SW 1271 (cell line): ENCODE measurements at places on chromosomes 7 and 10.

DNA sequence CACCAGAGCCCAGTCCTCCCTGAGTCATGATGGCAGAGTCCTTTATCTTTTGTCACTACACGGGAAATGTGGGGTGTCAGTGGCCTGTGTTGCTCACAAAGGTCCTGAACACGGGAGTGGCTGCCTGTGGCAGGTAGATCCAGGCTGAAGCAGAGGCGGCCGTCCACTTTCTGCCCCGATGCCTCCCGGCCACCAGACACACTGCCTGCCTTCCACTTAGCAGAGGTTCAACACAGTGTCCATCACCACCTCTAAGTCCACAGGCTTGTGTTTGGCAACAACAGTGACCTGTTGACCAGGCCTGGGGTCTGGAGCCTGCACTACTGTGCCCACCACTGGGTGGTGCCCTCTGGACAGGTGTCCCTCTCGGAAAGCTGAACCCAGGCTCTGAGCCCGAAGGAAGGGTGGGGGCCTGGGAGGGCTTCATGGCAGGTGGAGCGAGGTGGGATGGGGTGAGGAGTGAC, 49.9 kb upstream of the CAMK2B start:
- no peak for DNase-seq

- no peak for DNase-seq
These were observed 1.8 kb downstream of the WASL start for GRCh38 chr7:123746931-123747488.

GRCh38 chr7:153902862-153903261, 149.3 kb upstream of the DPP6 start:
- no peak for DNase-seq

GRCh38 chr7:106288263-106288662, 3.5 kb upstream of the NAMPT start:
- no peak for DNase-seq

- DNase-seq: no peak
These were observed 170.6 kb downstream of the UBE2H start for GRCh38 chr7:129781928-129782817.

DNA sequence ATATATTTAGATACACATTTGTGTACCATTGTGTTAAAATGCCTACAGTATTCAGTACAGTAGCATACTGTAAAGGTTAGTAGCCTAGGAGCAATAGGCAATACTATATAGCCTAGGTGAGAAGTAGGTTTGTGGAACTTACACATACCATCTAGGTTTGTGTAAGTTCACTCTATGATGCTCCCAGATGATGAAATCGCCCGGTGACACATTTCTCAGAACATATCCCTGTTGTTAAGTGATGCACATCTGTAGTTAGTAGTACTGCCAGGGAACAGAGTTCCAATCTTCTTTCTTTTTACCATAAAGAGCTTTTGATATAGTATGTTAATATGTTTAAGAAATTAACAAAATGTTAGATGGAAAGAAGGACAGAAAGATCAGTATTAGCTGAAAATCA, 138.2 kb downstream of the SNX13 start:
- no peak for DNase-seq

DNA sequence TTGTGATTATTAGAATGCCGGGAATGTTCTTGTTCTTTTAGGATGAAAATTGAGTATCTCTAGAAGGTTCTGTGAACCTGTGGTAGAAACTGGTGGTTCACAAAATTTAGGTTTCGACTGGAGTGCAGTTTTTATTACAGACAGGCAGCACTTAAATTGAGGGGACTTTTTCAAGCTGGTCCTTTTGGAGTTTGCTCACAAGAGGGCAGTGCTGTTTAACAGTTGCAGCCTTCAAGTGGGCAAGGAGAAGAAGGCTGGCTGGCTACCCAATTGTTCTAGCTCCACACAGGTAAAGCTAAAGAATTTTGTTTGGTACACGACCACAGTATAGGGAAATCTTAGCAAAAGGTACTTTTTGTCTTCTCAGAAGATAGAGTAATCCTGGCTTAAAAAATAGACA, 233.6 kb downstream of the SNX13 start:
- peak; percentile 73 for DNase-seq

GRCh38 chr10:128305601-128306345, 179.6 kb upstream of the MKI67 start:
- no peak for DNase-seq

DNA sequence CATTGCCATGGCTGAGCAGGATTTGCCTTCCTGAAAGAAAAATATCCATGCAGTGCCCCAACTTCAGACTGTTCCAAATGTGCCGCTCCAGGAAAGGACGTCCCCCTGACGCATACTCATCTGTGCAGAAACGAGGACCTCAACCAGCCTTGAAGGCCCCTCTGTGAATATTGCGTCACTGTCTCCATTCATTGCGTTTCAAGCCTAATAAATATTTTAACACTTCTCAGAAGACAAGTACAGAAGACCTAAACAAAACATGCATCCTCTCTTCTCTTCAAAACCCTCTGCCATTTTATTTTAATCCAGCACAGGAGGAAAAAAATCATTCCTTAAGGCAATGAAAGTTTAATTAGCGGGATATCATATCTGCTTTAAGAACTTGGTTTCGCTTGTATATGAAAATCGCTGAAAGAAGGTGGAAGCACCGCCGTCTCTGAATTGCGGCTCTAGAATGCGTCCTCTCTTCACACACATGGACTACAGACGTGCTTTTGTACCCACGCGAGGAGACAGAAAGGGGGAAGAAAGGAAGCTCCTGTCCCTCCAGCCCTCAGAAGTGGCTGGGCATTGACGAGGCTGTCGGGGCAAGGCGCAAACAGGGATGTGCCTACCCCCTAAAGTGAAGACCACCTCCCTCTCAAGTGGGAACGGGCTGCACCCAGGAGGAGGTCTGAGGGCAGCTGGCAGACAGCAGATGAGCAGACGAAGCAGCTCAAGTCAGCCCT, 36.8 kb downstream of the RGS10 start:
- DNase-seq: no peak

DNA sequence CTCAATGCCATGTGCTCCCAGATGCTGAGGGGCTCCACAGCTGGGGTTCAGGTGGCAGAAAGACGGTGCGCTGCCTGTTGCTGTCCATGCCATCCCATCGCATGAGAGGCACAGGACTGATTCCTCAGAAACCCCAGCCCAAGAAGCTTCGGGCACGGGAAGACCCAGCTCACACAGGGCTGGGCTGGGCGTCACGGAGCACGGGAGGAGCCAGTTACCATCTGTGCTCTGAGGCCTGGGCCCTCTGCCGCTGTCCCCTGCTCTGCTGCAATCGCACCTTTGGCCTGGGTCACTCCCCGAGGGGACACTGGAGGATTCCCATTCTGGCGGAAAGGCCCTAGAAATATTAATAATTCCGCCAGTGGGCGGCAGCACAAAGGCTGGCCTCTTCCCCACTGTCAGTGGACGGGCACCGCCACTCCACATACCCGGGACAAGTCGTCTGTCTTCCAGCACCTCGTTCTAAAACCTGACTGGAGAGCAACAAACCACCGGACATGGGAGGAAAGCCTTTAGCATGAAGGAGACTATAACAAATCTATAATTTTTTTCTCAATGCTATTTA, 92.1 kb downstream of the PIP4K2A start:
- no peak for DNase-seq

GRCh38 chr7:155796381-155797261, 15.6 kb downstream of the SHH start:
- DNase-seq: no peak
